Umbilical cord (tissue), 2 donors: ENCODE measurements at places on chromosomes 5 and 9.

- DNase-seq = no peak
Observed at GRCh38 chr9:132584601-132585560, 2.5 kb downstream of the BARHL1 start.

GRCh38 chr5:53327811-53328334, 152.6 kb upstream of the FST start:
- peak; percentile 52 for DNase-seq

DNA sequence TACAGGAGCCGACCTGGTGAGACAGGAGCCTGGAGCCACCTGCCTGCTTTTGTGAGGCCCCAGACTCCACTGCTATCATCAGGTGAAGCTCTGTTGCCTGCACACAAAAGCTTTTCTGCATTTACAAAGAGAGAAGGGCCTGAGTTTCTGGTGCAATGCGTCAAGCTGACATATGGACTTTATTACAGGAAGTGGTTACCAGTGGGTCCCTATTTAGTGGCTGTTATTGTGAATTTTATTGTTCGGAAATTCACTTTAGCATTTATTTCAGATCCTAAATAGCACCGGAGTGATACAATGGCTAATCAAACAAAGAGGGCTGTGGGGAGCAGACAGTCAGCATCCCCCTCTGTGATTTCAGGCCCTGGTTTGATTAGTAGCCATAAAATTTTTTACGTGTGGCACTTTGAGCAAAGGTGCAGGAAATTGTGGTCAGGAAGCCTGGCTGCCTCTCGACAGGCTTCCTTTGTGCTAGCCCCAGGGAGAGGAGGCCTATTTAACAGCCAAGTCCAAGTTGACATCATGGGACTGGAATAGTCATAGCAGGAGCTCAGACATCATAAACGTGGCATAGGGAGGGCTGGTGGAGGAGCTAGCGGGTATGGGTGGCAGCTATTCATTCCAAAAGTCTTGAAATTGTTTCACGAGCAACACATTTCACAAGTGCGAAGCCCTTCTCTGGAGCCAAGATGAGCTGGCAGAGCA, 8.4 kb downstream of the TGFBI start:
- DNase-seq = no peak

DNA sequence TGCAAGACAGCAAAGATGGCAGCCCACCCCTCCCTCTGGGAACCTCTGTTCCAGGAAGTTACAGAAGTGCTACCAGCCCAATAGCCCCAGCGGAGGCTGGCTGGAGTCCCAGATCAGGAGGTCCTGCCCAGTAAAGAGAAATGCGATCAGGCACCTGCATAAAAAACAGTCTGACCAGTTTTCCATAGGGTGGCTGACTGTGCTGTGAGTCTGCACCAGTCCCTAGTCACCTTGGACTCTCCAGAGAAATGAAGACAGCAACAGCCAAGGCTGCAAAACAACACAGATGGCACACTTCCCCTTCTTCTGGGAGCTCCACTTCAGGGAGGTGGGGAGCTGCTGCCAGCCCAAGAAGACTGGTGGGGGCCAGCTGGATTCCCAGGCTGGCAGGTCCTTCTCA, 265.5 kb upstream of the PCSK5 start:
- DNase-seq = no peak

DNA sequence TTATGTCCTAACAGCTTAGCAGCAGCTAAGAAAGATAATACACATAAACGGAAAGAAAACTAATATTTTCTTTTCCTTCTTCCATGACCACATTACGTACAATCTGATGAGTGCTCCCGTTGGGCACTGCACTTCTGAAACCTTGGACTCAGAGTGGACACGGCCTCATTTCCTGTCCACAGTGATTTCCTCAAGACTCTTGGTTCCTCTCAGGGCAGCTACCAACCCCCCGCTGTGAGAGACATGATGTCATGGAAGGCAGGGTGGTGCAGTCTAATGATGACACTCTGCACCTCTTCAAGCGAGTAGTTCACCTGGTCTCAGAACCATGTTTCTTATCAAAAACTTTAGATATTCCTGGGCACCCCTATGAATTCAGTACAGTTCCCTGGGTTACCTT, 68.7 kb upstream of the CTSL start:
- no peak for DNase-seq

GRCh38 chr9:129472651-129473102, 148.2 kb downstream of the C9orf50 start:
- DNase-seq = no peak

DNA sequence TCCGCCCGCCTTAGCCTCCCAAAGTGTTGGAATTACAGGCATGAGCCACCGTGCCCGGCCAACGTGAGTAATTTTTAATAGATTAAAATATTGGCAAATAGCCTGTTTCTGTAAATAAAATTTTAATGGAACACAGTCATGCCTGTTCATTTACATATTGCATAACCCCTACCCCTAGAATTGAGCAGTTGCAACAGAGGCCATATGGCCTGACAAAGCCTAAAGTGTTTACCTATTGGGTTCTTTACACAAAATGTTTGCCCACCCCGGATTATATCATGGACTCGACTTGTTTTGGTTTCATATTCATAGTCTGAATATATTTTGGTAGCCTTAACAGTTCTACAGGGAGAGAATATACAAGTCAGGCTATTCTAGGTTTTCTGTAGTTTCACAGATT, 5.3 kb downstream of the NSA2 start:
- DNase-seq = no peak

DNA sequence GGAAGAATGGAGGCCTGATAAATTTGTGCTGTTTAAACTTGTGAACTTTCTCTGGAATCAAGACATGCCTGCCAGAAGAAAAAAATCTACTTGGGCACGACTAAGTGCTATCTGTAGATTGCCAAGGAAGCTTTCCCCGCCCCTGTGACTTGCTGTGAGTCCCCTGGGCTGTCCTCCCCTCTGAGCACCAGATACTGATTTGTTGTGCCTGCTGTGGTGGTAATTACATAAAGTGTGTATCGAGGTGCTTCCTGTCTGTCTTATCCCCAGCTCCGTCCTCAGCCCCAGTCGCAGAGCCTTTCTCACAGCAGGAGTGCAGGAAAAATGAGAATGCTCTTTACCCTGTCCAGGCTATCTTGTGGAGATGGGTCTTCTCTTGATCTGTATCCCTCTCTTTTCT, 53.9 kb downstream of the TRIO start:
- DNase-seq = no peak

GRCh38 chr5:154868702-154869101, 10.3 kb downstream of the CNOT8 start:
- DNase-seq = no peak

DNA sequence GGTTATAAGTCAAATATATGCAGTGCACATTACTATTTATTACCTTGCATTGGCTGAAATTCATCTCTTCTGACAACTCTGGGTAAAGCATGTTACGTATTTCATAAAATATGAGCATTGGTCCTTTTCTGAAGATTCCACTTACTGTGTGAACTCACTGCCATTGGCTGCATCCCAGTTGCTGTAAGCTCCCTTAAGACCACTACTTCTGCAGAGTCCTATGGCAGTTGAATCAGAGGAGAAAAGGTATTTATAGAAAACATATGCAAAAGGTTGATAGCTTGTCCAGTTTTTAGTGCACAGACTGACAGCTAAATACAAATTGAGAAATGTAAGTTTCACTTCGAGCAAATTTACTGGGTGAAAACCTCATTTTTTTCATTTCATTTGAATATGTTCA, 394.6 kb upstream of the ARRDC3 start:
- peak; percentile 89 for DNase-seq

GRCh38 chr5:4881366-4882002, 258.6 kb upstream of the ADAMTS16 start:
- no peak for DNase-seq

GRCh38 chr5:151781201-151781600, 9.4 kb downstream of the G3BP1 start:
- no peak for DNase-seq

DNA sequence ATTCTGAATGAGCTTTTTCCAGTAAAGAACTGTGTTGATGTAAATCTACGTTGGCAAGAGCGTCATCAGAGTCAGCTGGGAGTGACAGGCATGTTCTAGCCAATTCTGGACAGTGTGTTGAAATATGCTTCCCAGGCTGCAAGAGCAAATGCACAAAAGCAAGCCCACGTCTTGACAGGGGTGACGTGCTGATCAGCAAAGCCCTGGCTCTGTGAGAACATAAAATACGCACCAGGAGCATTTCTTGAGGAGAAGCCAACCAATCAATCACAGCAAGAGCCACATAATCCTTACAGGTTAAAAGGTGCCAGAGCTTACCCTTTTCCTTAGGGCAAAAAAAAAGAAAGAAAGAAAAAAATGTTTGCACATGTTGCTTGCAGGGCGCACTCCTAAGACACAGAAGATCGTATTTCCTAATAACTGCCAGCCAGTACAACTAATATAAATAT, 148.1 kb downstream of the PDE4D start:
- DNase-seq = peak; percentile 94

- no peak for DNase-seq
Observed at GRCh38 chr5:5644249-5644648, 221.8 kb downstream of the ICE1 start.

DNA sequence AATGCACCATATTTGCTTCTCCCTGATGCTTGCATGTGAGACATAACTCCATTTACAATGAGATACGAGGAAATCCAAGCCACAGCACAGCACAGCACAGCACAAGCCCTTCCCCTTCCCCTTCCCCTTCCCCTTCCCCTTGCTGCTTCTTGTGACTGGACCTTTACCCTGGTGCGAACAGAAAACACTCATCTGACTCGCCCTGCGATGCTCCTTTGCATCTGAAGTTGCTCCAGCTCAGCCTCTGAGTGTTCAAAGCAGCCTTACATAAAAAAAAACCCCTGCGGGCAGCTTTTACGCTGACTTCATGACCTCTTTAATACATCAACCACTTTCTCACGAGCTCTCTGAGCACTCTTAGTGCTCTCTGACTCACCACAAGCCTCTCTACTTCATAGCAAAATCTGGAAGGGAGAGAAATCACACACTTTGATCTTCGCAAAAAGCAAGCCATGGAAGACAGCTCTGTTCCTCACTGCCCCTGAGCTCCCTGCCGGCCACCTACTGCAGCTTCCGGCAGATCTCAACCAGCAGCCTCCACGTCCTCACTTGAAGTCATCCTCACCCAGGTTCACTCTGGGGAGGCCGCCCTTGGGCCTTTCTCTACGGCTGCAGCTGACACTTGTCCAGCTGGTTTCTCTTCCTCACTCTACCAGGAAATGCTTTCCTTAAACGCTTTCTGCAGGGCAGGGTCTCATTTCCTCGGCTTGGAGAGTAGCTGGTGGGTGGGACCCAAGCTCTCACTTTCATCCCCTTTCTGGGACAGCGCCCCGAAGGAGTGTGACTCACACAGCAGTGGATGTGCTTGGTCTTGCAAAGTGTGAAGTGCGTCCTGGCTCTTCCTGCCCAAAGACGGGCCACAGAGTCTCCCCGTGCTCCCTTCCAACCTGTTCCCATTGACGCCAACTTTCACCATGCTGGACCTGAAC, 5.3 kb downstream of the SLC34A1 start:
- peak; percentile 90 for DNase-seq

GRCh38 chr9:98909935-98910334, 33.8 kb upstream of the COL15A1 start:
- DNase-seq = no peak

GRCh38 chr9:137236238-137236935, 4.7 kb upstream of the TUBB4B start:
- peak; percentile 81 for DNase-seq

GRCh38 chr5:38466424-38467189, 89.8 kb downstream of the LIFR start:
- DNase-seq = peak; percentile 35

- no peak for DNase-seq
Observed at GRCh38 chr5:72468606-72469005, 38.6 kb downstream of the ZNF366 start.

DNA sequence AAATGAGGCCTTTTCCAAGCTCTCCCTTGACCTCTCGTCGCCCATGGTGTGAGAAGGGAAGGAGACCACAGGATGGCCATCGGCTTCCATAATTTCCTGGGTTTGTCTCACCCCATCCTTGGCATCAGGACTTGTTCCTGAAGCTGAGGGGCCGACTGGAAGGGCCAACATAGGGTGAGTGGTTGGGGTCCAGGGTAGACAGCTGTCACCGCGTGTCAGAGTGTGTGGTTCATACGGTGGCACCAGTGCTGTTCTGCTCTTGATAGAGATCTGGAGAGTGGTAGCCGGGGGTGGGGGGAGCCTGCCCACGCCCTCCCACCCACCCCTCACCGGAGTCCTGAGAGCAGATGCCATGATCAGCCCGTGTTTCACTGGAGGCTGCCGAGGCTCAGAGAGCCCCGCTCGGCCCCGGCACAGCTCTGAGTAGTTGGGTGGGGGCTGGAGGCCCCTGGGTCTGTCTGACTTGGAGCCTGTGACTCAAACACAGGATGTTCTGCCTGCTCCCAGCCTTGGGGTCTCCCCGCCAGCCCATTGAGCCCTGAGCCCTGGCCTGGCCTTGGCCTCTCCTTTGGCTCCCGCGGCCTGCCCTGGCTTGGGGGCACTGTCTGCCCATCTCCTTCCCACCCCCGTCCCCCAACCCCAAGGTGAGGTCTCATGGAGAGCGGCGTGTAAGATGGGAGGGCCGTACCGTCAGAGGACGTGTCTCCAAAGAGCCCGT, 53.1 kb upstream of the IER5L start:
- no peak for DNase-seq

DNA sequence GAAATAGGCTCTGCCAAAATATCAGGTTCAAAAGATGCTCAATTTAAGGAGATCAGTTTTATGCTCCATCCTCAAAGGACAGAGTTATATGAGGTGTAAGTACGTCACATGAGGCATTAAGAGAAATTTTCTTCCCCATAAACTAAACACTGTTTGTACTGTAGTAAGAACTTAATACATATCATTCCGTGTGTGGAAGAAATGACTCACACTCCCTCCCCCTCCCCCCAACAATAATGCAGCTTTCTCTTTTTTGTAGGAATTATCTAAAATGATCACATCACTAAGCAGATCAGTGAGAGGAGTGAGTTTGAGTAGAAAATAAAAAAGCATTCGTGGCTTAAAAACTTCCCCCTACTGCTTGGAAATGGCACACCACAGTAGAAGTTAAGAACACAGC, 2.2 kb downstream of the CDH12 start:
- no peak for DNase-seq

DNA sequence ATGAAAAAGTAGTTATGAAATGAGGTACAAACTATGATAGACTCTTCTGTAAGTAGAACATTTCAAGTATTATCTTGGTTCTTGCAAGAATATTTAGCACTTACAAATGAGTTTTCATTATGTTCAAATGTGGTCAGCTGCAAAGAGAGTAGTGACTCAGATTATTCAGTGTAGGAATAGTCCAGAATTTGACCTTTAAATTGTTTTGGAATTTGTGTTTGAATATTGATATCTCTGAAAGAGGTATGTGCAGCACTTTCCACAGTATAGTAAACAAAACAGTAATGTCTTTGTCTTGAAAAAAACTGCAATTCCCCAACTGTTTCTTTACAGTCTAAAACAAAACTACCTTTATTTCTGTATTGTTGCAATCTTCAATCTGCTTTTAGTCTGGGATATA, 56.1 kb downstream of the WDR70 start:
- no peak for DNase-seq

- no peak for DNase-seq
Observed at GRCh38 chr9:117662651-117663050, 41.6 kb upstream of the TLR4 start.

GRCh38 chr5:113371721-113372196, 63.0 kb downstream of the TSSK1B start:
- DNase-seq = no peak
